ENCODE measurements at places on chromosomes 13 and 19.

- peaks cover 3% of the 10 kb centered on the region for H3K27me3 ChIP-seq
- H3K36me3 ChIP-seq: no peaks in the 10 kb centered on the region
Observed at GRCh38 chr13:51043310-51043709, 67.8 kb downstream of the C13orf42 start.

DNA sequence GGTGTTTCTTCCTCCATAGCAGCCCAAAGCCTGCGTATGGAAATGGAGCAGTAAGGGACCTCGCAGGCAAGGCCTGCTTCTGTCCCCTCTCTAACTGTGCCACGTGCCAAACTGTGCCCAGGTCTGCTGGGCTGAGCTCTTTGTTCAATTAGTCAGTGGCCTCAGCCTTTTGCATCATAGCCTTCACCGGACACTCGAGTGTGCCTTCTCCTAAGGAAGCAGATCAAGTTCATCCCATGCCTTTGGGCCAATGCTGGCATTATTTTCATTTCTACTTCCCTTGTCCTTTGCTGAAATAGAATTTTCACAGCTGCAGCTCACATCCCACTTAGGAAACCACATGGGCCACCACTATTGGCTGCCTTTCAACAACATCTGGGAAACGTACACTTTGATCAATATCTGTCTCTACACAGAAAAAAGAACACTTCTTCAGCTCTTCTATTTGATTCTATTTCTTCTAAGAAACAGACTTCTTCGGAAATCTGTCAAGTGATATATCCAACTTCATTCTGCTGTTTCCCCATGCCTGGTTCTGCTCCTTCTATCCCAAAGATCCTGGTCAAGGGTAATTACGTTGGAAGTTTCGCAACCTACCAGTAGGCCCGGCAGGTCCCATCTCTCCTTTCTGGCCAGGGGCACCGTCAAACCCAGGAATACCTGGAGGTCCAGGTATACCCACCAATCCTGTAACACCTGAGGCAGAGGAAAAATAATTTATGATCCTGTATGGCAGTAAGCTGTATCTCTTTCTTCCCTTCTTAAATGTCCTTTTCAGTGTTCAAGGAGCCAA is 143.9 kb downstream of the COL4A1 start:
- no peaks in the 10 kb centered on the region for H3K27me3 ChIP-seq
- H3K27ac ChIP-seq: no peak overlapping the region
- DNase-seq: no peak
- H3K4me3 ChIP-seq: no peak overlapping the region
- no peaks in the 10 kb centered on the region for H3K4me1 ChIP-seq

- H3K4me1 ChIP-seq: no peaks in the 10 kb centered on the region
- no peaks in the 10 kb centered on the region for H3K27me3 ChIP-seq
Observed at GRCh38 chr19:2194513-2195078, 30.9 kb downstream of the DOT1L start.

GRCh38 chr13:73933795-73934194 is 200.4 kb downstream of the KLF12 start:
- H3K36me3 ChIP-seq: peaks cover 4% of the 10 kb centered on the region
- H3K27me3 ChIP-seq: no peaks in the 10 kb centered on the region
- DNase-seq: no peak

GRCh38 chr19:49145573-49146407 is 9.4 kb downstream of the HRC start:
- peaks cover 40% of the 10 kb centered on the region for H3K4me1 ChIP-seq
- no peak overlapping the region for H3K4me3 ChIP-seq
- H3K27me3 ChIP-seq: peaks cover 75% of the 10 kb centered on the region
- peak; percentile 80 for DNase-seq
- H3K36me3 ChIP-seq: no peaks in the 10 kb centered on the region

GRCh38 chr19:5627395-5627904 is 4.6 kb downstream of the SAFB start:
- DNase-seq: peak; percentile 85
- no peak overlapping the region for H3K4me3 ChIP-seq
- H3K36me3 ChIP-seq: peaks cover 15% of the 10 kb centered on the region
- H3K27ac ChIP-seq: peak overlapping the region; percentile 45
- H3K4me1 ChIP-seq: peaks cover 61% of the 10 kb centered on the region

DNA sequence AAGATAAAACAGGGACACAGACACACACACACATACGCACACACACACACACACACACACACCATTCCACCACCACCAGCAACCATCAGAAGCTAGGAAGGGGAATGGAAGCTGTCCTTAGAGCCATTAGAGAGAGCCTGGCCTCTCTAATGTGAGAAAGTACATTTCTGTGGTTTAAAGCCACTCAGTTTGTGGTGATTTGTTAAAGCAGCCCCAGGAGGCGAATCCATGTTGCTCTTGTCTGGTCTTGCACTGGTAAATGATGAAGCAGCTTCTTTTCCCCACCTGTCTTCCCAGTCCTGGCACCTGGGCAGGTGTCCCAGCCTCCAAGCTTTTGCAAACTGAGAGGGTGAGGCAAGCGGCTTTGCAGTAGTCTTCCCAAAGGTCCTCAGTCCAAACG is 118.9 kb upstream of the KL start:
- H3K4me1 ChIP-seq: no peaks in the 10 kb centered on the region
- DNase-seq: no peak
- no peaks in the 10 kb centered on the region for H3K27me3 ChIP-seq
- H3K27ac ChIP-seq: no peak overlapping the region

GRCh38 chr19:5103061-5103701 is 134.3 kb downstream of the KDM4B start:
- no peak for DNase-seq
- H3K27me3 ChIP-seq: no peaks in the 10 kb centered on the region
- no peaks in the 10 kb centered on the region for H3K4me1 ChIP-seq
- H3K4me3 ChIP-seq: no peak overlapping the region
- peaks cover 1% of the 10 kb centered on the region for H3K36me3 ChIP-seq
- no peak overlapping the region for H3K27ac ChIP-seq

- peaks cover 35% of the 10 kb centered on the region for H3K4me1 ChIP-seq
- no peaks in the 10 kb centered on the region for H3K27me3 ChIP-seq
- H3K4me3 ChIP-seq: no peak overlapping the region
- no peaks in the 10 kb centered on the region for H3K36me3 ChIP-seq
- H3K27ac ChIP-seq: peak overlapping the region; percentile 95
Observed at GRCh38 chr13:33544308-33544707, 258.8 kb upstream of the STARD13 start.

DNA sequence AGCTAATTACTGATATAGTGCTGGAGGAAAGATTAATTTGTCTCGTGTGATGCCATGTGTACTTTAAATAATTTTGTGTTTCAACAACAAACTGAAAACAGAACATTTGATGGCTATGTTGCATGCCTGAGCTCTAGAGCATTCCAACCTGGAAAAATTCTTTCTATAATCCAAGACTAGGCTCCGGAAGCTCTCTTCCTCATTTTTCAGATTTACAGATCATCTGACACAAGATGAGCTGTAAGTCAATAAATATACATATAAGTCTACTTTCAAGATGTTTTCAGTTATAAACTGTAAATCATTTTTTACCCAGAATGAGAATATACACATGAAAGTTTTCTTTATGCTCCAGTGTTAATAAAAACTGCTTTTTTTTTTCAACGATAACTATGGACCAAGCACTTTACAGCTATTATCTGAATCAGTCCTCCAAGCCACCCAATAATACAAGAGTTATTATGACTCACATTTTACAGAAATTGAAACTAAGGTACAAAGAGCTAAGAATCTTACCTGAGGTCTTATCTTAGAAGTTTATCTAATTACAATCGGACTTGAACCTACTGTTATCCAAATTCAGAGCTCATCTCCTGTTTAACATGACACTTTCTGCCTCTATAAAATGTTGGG is 6.4 kb upstream of the FOXO1 start:
- peaks cover 14% of the 10 kb centered on the region for H3K4me1 ChIP-seq
- no peak overlapping the region for H3K27ac ChIP-seq
- H3K27me3 ChIP-seq: no peaks in the 10 kb centered on the region
- H3K36me3 ChIP-seq: no peaks in the 10 kb centered on the region

- no peaks in the 10 kb centered on the region for H3K4me1 ChIP-seq
- H3K36me3 ChIP-seq: no peaks in the 10 kb centered on the region
- H3K4me3 ChIP-seq: no peak overlapping the region
Observed at GRCh38 chr19:29247051-29247450, 34.1 kb upstream of the UQCRFS1 start.

- H3K4me1 ChIP-seq: no peaks in the 10 kb centered on the region
- H3K36me3 ChIP-seq: no peaks in the 10 kb centered on the region
- no peak for DNase-seq
- no peak overlapping the region for H3K27ac ChIP-seq
- H3K4me3 ChIP-seq: no peak overlapping the region
Observed at GRCh38 chr19:51508059-51508733, 6.6 kb upstream of the SIGLEC12 start.

DNA sequence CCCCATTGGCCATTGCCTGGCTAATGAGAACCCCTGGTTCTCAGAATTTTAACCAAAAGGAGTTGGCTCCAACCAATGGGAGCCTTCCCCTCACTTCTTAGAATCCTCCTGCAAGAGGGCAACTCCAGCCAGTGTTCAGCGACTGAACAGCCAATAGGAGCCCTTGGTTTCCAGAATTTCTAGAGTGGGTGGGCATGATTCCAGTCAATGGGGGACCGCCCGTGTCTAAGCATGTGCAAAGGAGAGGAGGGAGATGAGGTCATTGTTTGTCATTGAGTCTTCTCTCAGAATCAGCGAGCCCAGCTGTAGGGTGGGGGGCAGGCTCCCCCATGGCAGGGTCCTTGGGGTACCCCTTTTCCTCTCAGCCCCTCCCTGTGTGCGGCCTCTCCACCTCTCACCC is 9.5 kb upstream of the SWSAP1 start:
- H3K36me3 ChIP-seq: no peaks in the 10 kb centered on the region
- no peaks in the 10 kb centered on the region for H3K4me1 ChIP-seq
- H3K4me3 ChIP-seq: no peak overlapping the region
- H3K27ac ChIP-seq: no peak overlapping the region
- no peak for DNase-seq

DNA sequence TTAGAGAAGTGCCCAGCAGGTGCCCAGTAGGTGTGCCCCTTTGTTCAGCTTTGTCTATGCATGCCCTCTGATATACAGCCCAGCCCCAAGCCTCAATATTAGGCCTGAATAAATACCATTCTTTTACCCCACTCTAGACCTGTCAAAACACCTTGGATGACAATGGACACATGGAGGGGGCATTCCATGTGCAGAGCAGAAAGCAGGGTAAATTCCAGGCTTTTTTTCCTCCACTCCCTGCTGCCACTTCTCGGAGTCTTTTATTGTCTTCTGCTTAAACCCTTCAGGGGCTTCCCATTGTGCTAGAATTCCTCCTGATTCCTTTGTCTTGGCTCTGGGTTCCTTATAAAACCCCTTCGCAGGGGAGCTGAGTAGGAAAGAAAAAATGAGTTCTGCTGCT is 5.8 kb upstream of the FRY start:
- no peaks in the 10 kb centered on the region for H3K36me3 ChIP-seq
- H3K27ac ChIP-seq: no peak overlapping the region
- H3K27me3 ChIP-seq: no peaks in the 10 kb centered on the region
- DNase-seq: no peak
- H3K4me3 ChIP-seq: no peak overlapping the region

DNA sequence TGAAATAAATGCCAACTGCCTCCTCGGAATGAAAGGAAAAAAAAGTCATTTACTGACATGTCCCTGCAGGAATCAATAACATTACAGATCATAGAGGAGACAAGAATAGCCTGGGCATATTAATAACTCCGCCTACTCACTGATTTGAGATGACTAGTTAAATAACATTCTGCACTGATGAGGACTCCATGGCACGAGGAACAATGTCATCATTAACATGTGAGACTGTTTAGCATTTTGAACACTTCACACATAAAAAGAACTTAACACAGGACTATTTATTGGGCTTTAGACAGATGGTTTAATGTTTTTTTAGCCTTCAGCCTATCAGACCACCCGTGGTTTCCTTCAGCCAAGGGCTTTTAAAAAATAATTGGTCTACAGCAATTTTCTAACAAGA is 170.1 kb downstream of the OLFM4 start:
- no peak overlapping the region for H3K27ac ChIP-seq
- H3K4me3 ChIP-seq: no peak overlapping the region
- no peak for DNase-seq
- H3K36me3 ChIP-seq: no peaks in the 10 kb centered on the region

GRCh38 chr13:76449716-76450115 is 436.5 kb downstream of the KCTD12 start:
- no peaks in the 10 kb centered on the region for H3K4me1 ChIP-seq
- H3K4me3 ChIP-seq: no peak overlapping the region
- no peak overlapping the region for H3K27ac ChIP-seq
- no peaks in the 10 kb centered on the region for H3K27me3 ChIP-seq
- no peak for DNase-seq
- no peaks in the 10 kb centered on the region for H3K36me3 ChIP-seq

GRCh38 chr19:30780032-30780431 is 407.8 kb downstream of the ZNF536 start:
- no peaks in the 10 kb centered on the region for H3K36me3 ChIP-seq
- H3K4me3 ChIP-seq: no peak overlapping the region
- no peak overlapping the region for H3K27ac ChIP-seq

DNA sequence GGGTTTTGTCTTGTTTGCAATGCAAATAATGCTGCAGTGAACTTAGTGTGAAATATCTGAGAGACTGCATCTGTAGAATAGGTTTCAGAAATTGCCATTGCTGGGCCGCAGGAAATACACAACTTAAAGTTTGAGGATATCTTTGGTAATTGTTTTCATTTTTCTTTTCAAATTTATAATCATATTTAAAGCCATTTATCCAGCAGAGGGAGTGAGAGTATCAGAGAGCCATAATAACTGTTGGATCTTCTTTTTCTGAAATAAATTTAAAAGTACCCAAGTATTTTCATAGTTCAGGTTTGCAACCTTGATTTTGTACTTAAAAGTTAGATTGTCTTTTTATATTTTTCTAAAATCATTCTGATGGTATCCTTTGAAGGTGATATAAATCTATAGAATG is 99.4 kb downstream of the ZMYM2 start:
- H3K27me3 ChIP-seq: no peaks in the 10 kb centered on the region
- no peak overlapping the region for H3K4me3 ChIP-seq
- H3K4me1 ChIP-seq: no peaks in the 10 kb centered on the region
- DNase-seq: no peak
- H3K27ac ChIP-seq: no peak overlapping the region

GRCh38 chr13:108959234-108959633 is 329.8 kb downstream of the MYO16 start:
- no peaks in the 10 kb centered on the region for H3K4me1 ChIP-seq
- H3K4me3 ChIP-seq: no peak overlapping the region
- H3K36me3 ChIP-seq: no peaks in the 10 kb centered on the region
- DNase-seq: no peak

DNA sequence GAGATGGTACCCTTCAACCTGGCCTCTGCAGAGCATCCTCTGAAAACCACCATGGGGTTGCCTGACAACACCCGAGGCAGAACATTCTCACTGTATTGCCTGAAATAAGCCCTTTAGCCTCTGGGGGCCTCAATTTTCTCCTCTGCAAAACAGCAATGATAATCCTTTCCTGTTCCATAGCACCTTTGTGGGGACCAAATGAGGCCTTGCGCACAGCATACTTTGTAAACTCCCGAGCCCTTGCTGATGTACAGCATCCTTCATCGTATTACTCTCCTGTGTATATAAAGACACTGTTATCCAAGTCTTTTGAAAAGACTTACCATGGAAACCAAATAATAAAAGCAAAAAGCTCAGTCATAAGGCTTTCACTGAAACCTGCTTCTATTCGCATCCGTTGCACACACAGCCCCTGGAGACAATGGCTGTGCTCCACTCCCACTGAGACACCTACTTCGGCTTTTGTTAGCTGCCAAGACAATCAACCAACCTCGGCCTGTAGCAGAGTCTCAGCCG is 276.0 kb downstream of the FOXO1 start:
- H3K4me3 ChIP-seq: no peak overlapping the region
- peaks cover 31% of the 10 kb centered on the region for H3K4me1 ChIP-seq
- DNase-seq: no peak
- H3K36me3 ChIP-seq: no peaks in the 10 kb centered on the region
- H3K27me3 ChIP-seq: no peaks in the 10 kb centered on the region
